ENCODE measurements at places on chromosomes 12 and 14.
A peak's percentile ranks its signal among the peaks of the same experiment; 100 is the strongest.

- DNase-seq = no peak
Observed at GRCh38 chr12:49792181-49792970, 35.8 kb downstream of the NCKAP5L start.

DNA sequence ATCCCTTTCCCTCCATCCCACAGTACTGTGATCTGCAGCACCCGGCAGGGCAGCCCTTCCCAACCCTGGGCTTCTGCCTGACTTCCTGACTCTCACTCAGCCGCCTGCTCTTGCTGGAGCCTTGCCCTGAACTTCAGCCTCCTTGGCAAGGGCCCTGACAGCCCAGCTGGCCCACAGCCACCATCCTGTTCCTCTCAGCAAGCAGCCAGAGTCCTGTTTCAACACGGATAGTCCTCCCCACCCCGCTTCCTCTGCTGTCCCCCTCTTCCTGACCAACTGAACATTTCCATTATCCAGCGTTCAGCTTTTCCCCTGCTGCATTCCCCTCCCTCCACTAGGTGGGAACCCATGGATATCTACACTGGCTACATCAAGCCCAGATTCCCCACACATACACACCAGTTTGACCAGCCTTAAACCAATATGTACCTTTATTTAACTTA is 74.0 kb upstream of the MDM1 start:
- DNase-seq = peak; percentile 63

DNA sequence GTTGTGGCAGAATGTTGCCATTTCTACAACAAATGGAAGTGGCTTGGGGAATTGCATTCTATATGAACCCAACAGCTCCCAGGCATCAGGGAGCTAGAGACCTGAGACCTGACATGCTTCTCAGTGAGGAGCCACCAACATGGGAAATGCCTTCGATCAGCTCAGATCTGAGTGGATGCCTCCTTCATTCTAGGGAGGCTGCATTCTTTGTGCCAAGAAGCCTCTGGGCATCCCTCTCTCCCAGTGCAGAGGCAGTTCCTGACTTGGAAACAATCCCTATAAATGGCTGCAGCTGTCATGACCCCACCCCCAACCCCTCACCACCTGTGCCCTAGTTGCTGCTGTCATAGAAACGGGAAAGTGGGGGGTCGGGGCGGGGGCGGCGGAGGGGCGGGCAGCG is 196.3 kb downstream of the PPM1H start:
- DNase-seq = no peak

- DNase-seq = no peak
Observed at GRCh38 chr12:91781114-91781513, 364.5 kb downstream of the BTG1 start.

GRCh38 chr14:70144046-70144445 is 44.7 kb downstream of the SLC8A3 start:
- DNase-seq = peak; percentile 2

GRCh38 chr12:25321772-25322171 is 71.0 kb upstream of the KRAS start:
- DNase-seq = no peak

- DNase-seq = no peak
Observed at GRCh38 chr14:61822458-61822857, 60.2 kb downstream of the SNAPC1 start.

GRCh38 chr12:1581973-1582708 is 12.2 kb downstream of the FBXL14 start:
- no peak for DNase-seq

- DNase-seq = no peak
Observed at GRCh38 chr12:105814283-105814682, 324.5 kb downstream of the NUAK1 start.

- no peak for DNase-seq
Observed at GRCh38 chr12:119809023-119809422, 68.1 kb downstream of the CIT start.

DNA sequence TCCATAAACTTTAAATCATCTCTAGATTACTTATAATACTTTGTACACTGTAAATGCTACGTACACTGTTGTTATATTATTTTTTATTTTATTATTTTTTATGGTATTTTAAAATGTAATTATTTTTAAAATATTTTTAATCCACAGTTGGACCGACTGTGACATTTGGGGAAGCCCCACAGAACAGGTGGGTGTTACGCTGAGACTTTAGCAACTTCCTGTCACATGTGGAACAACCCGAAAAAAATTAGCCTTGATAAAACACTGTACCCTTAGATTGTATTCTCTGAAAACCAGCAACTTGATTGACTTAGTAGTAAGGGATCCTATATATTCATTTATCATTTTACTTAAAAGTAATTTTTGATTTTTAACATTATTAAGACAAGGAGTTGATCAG is 1755.7 kb upstream of the SEL1L start:
- no peak for DNase-seq

DNA sequence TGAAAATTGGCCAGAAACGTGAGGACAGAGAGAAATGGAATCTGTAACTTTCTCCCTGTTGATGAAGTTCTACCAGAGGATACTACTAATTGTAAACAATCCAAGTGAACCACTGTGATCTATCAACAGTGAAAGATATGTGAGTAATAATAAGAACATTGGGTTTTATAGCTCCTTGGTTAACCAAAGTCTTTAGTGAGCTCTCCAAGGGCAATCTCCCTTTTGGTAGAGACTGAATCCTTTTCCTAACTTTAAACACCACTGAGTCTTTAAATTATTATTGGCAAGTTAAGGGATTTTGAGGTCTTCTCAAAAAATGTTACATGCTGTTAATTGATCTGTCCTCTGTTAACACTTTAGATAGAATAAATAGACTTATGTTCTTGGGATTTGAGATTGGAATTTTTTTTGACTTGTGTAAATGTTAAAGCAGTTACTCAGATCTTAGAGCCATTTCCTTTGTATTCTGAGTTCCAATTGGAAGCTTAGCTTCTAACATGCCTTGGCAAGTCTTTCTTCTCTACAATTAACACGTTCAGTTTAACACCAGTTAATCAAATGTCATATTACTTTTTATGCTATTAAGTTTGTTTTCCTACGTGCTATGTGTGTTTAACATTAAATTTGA is 338.2 kb upstream of the DDHD1 start:
- no peak for DNase-seq

DNA sequence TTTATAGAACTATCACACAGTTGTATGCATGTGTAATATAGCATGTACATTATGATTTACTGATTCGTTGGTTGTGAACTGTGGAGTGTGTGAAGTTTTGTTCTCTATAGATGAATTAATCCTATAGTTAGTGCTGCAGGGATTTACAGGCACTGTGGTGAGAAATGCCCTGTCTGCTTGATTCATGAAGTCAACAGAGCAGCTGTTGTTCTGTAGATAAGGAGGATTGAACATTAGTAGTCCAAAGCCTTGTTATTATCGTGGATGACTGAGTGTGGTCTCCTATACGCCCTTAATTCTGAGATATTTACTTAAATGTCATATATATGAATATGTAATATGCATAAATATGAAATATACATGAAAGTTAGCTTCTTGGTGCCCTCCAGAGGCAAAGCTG is 98.3 kb downstream of the DNAH10 start:
- DNase-seq = no peak

GRCh38 chr12:98532687-98533304 is 17.4 kb downstream of the TMPO start:
- DNase-seq = peak; percentile 91

DNA sequence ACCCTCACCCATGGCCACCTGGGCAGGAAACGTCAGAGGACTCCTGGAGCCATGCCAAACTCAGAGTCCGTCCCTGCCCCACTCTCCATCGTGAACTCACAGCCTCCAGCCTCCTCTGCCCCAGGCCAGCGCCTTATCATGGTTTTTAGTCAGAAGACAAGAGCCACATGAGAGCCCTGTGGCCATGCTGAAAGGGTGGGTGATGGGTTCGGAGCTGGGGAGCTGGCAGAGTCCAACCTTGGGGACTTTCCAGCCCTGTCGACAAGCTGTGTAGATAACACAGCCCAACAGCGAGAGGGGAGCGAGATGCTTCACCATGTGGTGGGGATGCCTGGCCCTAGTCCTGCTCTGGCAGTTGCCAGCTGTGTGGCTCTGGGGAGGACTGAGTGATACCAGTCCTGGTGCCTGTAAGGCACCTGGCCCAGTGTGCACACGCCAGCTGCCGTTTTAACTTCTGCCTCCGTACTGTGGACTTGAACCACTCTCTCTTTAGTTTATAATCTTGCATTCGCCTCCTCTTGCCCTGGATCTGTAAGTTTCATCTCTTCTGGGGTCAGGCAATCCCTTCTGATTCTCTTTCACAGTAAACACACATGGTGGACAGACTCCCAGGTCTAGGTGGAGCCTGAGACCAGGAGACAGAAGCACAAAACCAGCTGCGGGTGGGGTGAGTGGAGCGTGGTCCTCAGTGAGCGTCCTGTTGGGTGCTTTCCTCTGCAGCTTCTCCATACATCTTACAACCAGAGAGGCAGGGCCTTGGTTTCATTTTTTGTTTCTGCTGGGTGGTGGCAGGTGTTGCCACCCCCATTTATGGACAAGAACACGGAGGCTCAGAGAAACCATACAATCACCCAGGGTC is 55.3 kb downstream of the RIN3 start:
- no peak for DNase-seq

DNA sequence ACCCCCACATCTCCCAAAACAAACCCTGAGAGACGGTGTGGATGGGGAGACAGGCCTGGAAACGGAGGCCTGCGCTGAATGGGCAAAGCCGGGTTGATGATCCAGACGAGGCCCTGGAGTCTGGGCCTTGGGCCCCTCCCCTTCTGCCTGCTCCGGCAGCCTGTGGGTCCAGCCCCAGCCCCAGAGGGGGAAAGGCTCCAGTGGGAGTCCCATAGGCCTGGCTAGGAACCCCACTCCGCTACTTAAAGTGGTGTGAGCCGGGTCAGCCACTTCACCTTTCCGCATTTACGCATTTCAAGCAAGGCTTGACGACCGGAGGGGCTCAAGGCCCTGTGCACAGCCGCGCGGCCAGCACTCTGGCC is 695 bp upstream of the TNFAIP2 start:
- no peak for DNase-seq

GRCh38 chr12:8665759-8666158 is 3.1 kb upstream of the MFAP5 start:
- no peak for DNase-seq

DNA sequence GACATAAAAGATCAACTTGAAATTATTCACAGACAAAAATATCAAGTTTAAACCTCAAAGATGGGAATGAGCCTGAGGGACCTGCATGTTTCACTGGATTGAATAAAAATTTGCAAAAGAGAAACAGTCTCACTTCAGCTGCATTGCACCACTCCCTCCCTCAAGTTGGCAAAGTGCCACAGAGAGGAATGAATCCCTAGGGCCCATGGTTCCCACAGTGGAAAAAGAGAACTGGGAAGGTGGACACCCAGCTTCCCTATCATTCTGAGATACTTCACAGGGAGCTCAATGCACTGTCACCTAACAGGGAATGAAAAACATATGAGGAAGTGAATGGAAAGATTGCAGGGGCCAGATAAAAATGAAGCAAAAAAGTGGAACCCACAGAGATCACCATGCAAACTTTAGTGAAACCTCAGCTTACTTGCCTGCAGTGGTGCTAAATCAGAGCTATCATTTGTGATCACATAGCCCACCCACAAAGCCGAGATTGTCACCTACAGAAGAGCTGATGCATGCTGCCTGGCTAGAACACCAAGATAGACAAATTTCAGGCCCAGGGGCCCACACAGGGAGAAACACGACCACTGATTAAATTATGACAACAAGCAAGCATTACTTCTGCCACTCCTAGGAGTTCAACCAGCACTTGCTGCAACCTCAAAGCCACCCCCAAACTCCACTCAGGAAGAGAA is 911.3 kb downstream of the LRFN5 start:
- peak; percentile 48 for DNase-seq

- no peak for DNase-seq
Observed at GRCh38 chr12:49703647-49704137, 3.5 kb downstream of the FMNL3 start.

DNA sequence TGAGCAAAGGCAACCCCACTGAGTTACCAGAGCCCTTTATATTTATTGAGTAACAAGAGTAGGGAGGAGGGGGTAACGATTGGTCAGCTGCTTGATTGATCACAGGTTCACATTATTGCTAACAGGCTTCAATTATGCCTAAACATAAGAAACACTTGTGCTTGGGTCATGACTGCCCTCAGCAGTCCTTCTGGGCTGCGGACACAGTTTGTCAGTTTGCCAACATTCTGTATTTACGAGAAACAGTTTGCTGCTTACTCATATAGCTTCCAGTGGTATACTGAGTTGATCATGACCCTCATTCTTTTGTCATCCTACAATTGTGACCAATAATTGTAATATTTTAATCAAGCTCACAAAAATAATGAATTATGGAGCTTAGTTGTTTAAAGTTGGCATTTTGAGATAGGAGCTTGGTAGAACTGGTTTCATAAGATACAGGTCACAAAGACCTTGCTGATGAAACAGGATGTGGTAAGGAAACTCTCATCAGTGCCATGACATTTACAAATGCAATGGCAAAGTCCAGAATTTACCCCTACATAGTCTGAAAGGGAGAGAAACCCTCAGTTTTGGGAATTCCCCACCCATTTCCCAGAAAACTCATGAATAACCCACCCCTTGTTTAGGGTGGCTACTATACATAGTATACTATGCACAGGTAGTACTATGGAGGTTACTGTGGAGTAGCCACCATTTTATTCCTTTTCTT is 1421.0 kb upstream of the FLRT2 start:
- no peak for DNase-seq

DNA sequence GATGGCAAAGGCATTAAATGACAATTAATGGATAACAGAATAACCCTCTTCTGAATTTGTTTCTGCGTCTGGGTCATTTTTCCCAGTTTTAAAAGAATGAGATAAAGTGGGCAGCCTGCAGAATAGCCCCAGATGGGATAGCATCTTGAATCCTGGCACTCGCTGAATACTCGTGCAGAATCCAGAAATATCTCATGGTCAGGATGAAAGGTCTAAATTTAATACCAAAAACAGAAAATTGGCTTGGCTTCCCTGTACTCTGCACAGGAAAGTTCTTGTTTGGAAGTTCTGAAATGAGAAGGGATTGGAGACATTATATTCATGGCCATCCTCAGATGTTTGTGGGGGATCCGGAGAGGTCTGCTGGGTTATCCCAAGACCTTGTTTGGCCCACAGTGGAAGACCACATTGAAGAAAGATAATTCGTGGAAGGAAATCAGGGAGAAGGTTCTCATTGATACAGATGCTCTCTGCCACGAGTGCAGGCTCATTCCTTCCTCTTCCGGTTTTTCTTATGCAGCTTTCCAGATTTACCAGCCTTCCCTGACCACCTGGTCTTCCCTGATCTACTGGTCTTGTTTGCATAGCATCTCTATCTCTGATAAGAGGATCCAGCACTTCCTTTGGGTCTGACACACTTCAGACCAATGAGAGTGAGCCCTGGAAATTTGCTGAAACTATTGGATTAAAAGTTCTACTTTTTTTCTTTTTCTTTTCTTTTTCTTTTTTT is 6.0 kb upstream of the IFT81 start:
- no peak for DNase-seq

GRCh38 chr14:38254571-38255407 is 1.1 kb downstream of the CLEC14A start:
- DNase-seq = no peak

DNA sequence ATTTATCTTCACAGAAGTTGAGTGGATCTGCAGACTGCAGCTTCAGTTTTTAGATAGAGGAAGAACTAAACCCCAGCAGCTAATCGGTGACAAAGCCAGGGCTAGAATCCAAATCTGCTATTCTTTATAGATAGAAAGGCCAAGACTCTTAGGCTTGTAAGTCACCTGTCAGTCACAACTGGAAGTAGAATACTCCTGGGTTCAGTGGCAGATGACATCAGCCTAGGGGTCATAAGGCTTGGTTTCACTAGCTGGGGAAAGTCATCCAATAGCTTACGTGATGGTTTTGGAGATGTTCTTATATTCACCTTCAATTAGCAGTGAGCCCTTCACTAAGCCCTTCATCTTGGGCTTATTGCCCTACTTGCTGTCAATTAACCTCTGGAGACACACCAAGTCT is 93.4 kb downstream of the APAF1 start:
- no peak for DNase-seq

Measured in KBM-7 (cell line).